ENCODE measurements at places on chromosomes 13 and 19.
A peak's percentile ranks its signal among the peaks of the same experiment; 100 is the strongest.

DNA sequence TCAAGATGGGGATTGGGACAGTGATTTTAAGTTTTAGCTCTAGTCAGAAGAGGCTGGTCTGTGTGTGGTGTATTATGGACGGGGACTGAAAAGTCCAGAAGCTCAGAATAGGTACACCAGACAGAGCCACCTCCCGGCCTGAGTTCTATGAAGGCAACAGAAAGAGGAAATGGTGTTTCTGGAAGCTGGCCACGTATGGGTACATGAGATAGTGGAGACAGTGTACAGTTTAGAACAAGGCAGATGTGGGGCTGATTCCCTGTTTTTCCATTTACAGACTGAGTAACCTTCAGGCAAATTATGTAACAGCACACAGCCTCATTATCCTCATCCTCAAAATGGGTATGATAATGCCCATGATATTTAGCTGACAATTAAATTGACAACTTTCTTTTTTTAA lies 1.3 kb downstream of the ZNF175 start:
- DNase-seq: no peak

DNA sequence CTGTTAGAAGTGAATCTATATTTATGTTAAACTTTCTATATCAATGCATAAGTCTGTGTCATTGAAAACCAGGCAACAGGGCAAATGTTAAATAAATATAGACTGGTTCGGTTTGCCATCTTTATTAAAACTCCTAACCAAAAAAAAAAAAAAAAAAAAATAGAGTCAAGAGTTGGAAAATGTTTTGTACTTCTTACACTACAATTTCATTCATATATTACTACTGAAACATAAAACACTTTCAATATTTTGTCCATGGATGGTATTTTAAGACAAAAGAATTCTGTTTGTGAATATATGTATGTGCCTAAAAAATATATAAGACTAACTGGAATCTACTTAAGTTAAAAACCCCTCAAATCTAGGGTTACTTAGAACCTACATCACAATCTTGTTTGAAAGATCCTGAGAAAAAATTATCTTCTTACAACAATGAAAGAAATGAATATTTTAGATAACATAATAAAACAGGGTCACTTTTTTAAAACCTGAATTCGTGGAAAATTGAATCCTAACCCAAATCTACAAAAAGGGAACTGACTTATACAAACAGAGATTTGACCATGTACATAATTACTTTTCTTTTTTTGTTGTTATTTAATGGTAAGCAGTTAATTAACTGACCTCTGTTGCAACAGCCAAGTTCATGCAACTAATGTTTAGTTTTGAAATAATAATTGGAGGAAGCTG lies 5.1 kb downstream of the DACH1 start:
- DNase-seq: no peak

- DNase-seq: no peak
Measured at GRCh38 chr13:109271061-109271460, 515.3 kb downstream of the IRS2 start.

- DNase-seq: peak; percentile 6
Measured at GRCh38 chr19:38596057-38596981, 21.4 kb downstream of the MAP4K1 start.

- no peak for DNase-seq
Measured at GRCh38 chr19:51551673-51552432, 19.2 kb upstream of the ZNF175 start.

- DNase-seq: peak; percentile 57
Measured at GRCh38 chr19:49057636-49058234, at the start of gene CGB7. TSS of gene CGB7 (minus strand) at chr19:49057749. CDS start at chr19:49055375, 2,374 bp downstream.

- DNase-seq: peak; percentile 19
Measured at GRCh38 chr19:16262618-16263017, 62.0 kb upstream of the KLF2 start.

- DNase-seq: no peak
Measured at GRCh38 chr19:11586331-11586730, 8.9 kb upstream of the ACP5 start.

DNA sequence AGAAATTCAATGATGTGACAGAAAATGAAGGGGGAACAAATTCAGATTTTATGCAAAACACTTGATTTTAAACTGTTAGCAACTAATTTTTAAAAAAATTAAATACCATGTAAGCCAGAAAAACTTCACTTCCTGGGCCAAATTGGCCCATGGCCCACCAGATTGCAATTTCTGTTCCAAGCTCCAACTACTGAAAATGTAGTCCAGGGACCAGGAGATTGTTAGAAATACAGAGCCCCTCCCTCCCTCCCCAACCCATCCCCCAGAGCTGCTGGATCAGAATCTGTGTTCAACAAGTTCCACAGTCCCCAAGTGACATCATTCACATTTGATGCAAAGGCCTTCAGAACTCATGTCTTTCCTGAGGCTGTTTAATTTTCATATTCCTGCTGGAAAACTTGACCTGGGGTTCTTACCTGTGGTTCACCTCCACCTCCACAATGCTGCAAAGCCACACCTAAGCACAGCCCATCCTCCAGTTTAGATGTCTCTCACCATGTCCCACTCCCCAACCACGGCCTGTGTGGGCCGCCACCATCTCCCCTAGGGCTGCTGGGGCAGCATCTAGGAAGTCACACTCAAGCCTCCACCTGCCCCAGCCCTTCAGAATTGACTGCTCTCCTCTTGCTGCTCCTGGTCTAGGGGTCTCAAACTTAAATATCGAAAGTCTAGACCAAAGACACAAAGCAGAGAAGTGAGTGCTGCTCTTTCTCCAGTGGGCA lies 482.0 kb downstream of the UQCRFS1 start:
- no peak for DNase-seq

DNA sequence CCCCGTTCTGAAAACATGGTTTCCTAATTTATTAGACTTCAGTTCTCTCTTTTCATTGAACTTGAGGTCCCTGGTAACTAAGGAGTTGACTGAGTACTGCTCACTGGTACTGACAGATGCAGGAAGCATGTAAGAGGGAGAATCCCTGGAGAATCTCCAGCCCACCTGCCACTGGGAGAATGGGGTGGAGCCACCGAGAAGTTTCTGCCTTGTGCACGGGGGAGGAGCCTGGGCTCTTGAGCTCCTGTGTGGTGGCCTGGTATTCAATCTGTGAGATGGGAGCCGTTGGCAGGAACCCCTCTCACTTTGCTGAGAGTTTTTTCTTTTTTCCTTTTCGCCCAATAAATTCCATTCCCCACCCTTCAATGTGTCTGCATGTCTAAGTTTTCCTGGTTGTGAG lies 13.2 kb upstream of the AKAP11 start:
- no peak for DNase-seq

DNA sequence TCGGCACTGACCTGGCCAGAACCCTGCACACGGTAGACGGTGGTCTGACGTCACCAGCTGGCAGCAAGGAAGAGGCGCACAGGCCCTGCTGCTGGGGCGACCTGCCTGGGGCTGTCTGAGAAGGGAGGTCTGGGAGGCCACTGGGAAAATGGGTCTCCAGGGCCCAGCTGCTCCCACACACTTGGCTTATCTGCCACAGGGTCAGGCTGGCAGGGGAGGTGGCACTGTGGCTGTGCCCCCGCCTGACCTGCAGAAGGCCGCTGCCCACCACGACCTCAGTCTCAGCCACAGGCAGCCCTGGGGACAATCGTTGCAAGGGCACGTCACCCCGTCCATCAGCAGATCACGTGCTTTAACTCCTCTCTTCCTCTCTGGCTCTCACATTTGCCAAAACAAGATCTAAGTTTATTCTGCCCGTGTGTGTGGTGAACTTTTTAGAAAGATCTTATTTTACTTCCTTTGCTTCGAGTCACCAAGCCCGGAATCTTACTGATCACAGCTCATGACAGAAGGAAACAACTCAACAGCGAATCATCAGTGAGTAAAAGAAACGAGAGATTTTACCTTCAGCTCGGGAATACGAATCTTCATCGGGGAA lies 45.2 kb upstream of the RANBP3 start:
- DNase-seq: peak; percentile 54

- no peak for DNase-seq
Measured at GRCh38 chr19:2195361-2195760, 31.6 kb downstream of the DOT1L start.

GRCh38 chr19:29630655-29631054 lies 24.6 kb downstream of the POP4 start:
- peak; percentile 16 for DNase-seq

GRCh38 chr13:94667190-94667589 lies 45.2 kb downstream of the SOX21 start:
- DNase-seq: no peak

- no peak for DNase-seq
Measured at GRCh38 chr13:74092711-74093110, 41.5 kb downstream of the KLF12 start.

DNA sequence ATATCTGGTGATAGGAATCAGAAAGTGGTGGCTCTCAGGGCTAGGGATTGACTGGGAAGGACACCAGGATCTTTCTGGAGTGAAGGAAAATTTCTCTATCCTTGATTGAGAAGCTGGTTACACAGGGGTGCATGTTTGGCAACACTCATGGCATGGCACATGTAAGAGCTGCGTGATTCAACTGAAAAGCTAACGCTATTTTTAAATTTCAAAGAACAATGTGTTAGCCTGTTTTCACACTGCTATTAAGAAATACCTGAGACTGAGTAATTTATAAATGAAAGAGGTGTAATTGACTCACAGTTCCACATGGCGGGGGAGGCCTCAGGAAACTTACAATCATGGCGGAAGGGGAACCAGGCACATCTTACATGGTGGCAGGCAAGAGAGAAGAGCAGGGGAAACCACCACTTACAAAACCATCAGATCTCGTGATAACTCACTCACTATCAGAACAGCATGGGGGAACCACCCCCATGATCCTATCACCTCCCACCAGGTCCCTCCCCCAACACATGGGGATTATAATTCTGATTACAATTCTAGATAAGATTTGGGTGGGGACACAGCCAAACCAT lies 7.4 kb downstream of the SIGLEC8 start:
- DNase-seq: no peak

DNA sequence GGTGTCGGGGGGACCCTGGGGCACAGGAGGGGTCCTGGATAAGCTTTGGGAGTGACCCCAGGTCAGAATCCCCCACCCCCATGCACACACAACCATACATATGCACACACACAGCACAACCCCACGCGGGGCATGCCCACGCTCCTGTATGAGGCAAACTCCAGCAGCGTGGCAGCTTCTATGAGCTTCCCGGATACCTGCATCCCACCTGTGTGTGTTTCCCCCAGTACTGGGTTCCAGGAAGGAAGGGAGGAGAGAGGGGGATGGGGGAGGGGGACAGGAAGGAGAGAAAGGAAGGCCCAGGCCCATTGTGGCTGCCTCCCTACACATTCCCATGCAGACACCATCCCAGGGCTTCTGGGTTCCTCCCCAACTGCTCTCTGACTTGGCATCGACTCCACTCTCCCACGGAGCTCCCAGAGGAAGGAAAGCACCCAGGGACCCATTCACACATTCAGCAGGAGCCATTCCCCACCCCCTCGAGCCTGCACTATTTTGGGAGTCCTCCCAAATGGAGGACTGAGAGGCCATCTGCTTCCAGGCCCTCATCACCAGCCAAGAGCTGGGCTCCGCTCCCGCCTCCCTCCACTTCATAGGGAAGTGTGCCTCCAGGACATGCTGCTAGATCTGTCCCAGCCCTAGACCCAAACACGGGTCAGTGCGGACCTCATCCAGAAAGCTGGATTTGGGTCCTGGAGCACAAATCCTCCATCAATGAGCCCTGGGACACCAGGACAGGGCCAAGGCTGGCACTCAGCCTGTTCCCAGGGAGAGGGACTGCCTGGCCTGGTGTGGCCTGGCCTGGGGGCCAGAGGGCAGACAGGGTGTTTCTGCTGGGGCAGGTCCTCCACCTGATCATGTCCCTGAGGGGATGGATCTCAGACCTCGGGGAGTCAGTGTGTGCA lies 13.2 kb downstream of the PRR36 start:
- DNase-seq: no peak

DNA sequence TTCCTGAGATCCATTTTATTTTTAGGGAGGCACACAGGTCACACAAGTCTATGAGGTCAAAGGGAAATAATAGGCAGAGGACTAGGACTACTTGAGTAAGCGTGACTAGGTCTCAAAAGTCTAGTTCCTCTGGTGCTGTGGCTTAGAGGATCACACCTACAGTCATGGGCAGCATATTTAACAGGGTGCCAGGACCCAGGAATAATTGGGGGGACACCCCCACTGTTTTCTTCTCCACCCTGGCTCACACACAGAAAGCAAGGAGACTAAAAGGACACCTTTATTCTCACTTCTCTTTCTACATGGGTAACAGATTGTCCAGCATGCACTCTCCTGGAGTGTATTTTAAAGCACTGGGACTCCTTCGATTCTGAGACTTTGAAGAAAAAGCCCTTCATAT lies 26.2 kb downstream of the OXGR1 start:
- no peak for DNase-seq

GRCh38 chr19:1913781-1914577 lies 8.8 kb downstream of the ADAT3 start:
- no peak for DNase-seq

- no peak for DNase-seq
Measured at GRCh38 chr19:10820173-10820572, 15.8 kb downstream of the TMED1 start.

DNA sequence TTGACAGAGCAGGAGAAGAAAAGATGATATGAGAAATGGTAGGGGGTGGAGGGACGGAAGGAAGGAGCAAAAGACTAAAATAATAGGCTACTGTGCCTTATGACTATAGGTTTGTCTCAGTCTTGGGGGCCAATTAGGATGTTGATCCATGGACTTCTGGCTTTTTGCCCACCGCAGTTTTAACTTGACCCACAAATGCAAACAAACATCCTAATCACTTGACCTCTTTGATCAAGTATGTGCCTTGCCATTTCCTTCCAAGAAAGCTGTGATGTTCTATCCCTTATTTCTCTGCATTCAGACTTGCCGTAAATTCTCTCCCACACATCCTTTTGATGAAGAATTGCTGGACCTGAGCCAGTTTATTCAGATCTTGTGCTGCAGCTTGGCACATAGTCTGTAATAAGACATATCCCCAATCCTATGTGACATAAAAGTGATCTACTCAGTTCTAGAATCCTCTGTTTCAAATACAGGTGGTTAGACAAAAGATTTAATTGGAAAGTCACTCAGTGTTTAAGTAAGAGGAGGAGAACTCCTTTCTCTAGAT lies 62.8 kb downstream of the TPT1 start:
- peak; percentile 52 for DNase-seq

- no peak for DNase-seq
Measured at GRCh38 chr19:29378543-29379080, 147.2 kb upstream of the VSTM2B start.

Measured in iris pigment epithelial cell (primary cell).